ENCODE measurements at places on chromosomes 1 and 21. TPM values are rescaled to one million over a fixed set of nuclear protein-coding genes. Genes with fewer than 3 reads are reported as not detected.

The TMEM269 gene
- total RNA-seq = 0.15 TPM

The LRRC39 gene
- 0.06 TPM for total RNA-seq

The TRIM58 gene
- not detected for total RNA-seq

The MFSD2A gene
- total RNA-seq = 7.0 TPM

The RPL5 gene
- 1,209 TPM for total RNA-seq

The CHI3L2 gene
- total RNA-seq = 0.49 TPM

The OR6N1 gene
- not detected for total RNA-seq

The TMEM59 gene
- 130 TPM for total RNA-seq
